ENCODE measurements at places on chromosomes 7 and 10. TPM values are rescaled to one million over a fixed set of nuclear protein-coding genes. Genes with fewer than 3 reads are reported as not detected.

Gene TDRD1
- not detected for total RNA-seq

- no peak overlapping the region for H3K4me3 ChIP-seq
- no peak for DNase-seq
- peaks cover 10% of the 10 kb centered on the region for H3K27me3 ChIP-seq
- no peaks in the 10 kb centered on the region for H3K36me3 ChIP-seq
Observed at GRCh38 chr10:24519950-24520349, 203.7 kb downstream of the ARHGAP21 start.

GRCh38 chr7:18873734-18874336, 243.6 kb downstream of the TWIST1 start:
- DNase-seq = no peak
- peaks cover 13% of the 10 kb centered on the region for H3K4me1 ChIP-seq
- no peaks in the 10 kb centered on the region for H3K27me3 ChIP-seq
- H3K36me3 ChIP-seq = no peaks in the 10 kb centered on the region
- no peak overlapping the region for H3K4me3 ChIP-seq

- no peaks in the 10 kb centered on the region for H3K36me3 ChIP-seq
- no peak overlapping the region for H3K27ac ChIP-seq
- H3K4me3 ChIP-seq = no peak overlapping the region
- H3K4me1 ChIP-seq = no peaks in the 10 kb centered on the region
Observed at GRCh38 chr7:148253629-148254028, 336.9 kb upstream of the C7orf33 start.

DNA sequence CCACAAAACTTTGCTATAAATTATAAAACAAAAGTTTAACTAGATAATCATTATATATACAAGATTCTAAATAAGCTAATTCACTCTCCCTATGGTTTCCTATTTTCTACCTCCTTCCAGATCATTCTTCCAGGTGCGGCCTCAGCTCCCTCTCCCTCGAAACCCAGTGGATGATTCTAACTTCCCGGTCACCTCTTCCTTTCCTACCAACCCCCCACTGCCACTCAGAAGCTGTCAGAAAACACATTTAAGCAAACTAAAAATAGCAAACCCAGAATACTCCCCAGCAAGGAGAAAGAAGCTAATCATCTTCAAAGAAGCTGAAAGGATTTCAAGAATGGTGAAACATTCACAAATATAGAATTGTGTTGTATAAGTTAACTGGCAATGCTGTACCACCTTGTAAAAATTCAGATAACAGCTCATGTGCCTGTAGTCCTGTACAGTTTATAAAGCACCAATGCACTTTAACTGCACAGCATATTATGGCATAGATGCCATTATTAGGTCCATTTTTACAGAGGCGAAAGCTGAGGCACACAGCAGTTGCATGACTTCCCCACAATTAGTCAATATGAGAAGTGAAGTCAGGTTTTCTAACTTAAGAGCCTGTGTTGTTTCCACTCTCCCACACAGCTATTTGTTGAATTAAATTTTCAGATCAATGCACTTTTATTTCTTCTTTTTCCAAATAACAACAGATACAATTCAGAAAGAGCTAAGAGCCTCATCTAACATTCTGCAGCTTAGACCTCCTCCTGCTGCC, 13.7 kb upstream of the DNTT start:
- DNase-seq = no peak
- no peak overlapping the region for H3K27ac ChIP-seq
- H3K27me3 ChIP-seq = peaks cover 29% of the 10 kb centered on the region
- H3K4me3 ChIP-seq = no peak overlapping the region

- DNase-seq = no peak
- no peaks in the 10 kb centered on the region for H3K27me3 ChIP-seq
- H3K36me3 ChIP-seq = no peaks in the 10 kb centered on the region
- peaks cover 8% of the 10 kb centered on the region for H3K4me1 ChIP-seq
Observed at GRCh38 chr10:132269266-132270230, 38.2 kb downstream of the STK32C start.

Gene KCTD7
- 16.5 TPM for total RNA-seq

- peaks cover 8% of the 10 kb centered on the region for H3K4me1 ChIP-seq
- no peak overlapping the region for H3K27ac ChIP-seq
- H3K27me3 ChIP-seq = no peaks in the 10 kb centered on the region
- no peak overlapping the region for H3K4me3 ChIP-seq
- no peak for DNase-seq
- H3K36me3 ChIP-seq = no peaks in the 10 kb centered on the region
Observed at GRCh38 chr10:10320956-10321355, 696.7 kb upstream of the CELF2 start.

GRCh38 chr7:155963356-155963755, 151.1 kb upstream of the SHH start:
- H3K27ac ChIP-seq = no peak overlapping the region
- no peaks in the 10 kb centered on the region for H3K36me3 ChIP-seq
- no peak for DNase-seq
- H3K4me3 ChIP-seq = no peak overlapping the region

- peaks cover 7% of the 10 kb centered on the region for H3K36me3 ChIP-seq
- peaks cover 14% of the 10 kb centered on the region for H3K4me1 ChIP-seq
- no peaks in the 10 kb centered on the region for H3K27me3 ChIP-seq
- no peak overlapping the region for H3K27ac ChIP-seq
- DNase-seq = no peak
- H3K4me3 ChIP-seq = no peak overlapping the region
Observed at GRCh38 chr7:2008101-2008935, 224.4 kb downstream of the MAD1L1 start.

Gene RNF133
- not detected for total RNA-seq

- H3K27me3 ChIP-seq = peaks cover 23% of the 10 kb centered on the region
- no peaks in the 10 kb centered on the region for H3K36me3 ChIP-seq
- no peak overlapping the region for H3K27ac ChIP-seq
- peaks cover 5% of the 10 kb centered on the region for H3K4me1 ChIP-seq
Observed at GRCh38 chr10:27447540-27447939, 56.6 kb upstream of the RAB18 start.

DNA sequence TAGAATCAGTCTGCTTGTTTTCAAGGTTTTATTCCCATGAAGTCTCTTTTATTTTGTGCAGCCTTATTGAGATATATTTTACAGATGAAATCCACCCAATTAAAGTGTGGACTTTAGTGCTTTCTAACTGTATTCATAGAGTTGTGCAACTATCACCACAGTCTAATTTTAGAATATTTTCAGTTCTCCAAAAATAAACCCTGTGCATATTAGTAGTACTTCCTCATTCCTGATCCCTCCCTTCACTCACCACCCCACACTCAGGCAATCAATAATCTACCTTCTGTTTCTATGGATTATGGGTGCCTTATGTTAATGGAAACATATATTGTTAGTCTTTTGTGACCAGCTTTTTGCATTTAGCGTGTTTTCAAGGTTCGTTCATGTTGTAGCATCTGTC, 185.7 kb upstream of the TMEM72 start:
- DNase-seq = no peak
- H3K4me3 ChIP-seq = no peak overlapping the region
- peaks cover 45% of the 10 kb centered on the region for H3K4me1 ChIP-seq
- peaks cover 8% of the 10 kb centered on the region for H3K36me3 ChIP-seq

- H3K4me1 ChIP-seq = peaks cover 14% of the 10 kb centered on the region
- DNase-seq = no peak
- peaks cover 22% of the 10 kb centered on the region for H3K36me3 ChIP-seq
- H3K4me3 ChIP-seq = no peak overlapping the region
- no peak overlapping the region for H3K27ac ChIP-seq
- no peaks in the 10 kb centered on the region for H3K27me3 ChIP-seq
Observed at GRCh38 chr10:301536-301935, 166.3 kb downstream of the ZMYND11 start.

DNA sequence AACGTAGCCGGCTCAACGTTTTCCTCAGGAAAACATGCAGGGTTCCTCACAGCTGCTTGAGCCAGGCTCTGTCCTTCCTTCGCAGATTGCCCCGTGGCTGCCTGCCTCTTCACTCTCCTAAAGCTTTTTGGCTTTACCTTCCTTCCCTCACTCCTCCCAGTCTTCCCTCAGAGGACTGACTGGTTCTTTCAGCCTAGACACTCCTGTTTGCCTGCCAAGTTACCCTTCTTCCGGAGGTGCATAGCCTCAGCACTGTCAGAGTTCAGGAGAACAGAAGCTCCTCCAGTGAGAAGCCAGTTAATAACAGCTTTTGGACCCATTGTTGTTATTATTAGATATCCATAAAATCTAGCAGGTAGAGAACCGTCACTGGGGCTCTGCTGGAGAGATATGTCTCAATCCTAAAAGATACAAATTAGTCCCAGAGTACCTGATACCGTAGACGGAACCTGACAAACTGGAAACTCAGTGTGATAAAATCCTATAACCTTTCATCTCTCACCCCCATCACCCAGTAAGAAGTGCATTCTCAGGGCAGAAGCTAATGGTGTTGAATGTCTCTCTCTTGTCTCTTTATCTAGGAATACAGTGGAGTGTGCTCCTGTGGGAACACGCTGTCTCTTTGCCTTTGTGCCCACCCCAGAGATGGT, 79.6 kb downstream of the SND1 start:
- DNase-seq = no peak
- peaks cover 36% of the 10 kb centered on the region for H3K36me3 ChIP-seq
- H3K27ac ChIP-seq = no peak overlapping the region
- no peaks in the 10 kb centered on the region for H3K27me3 ChIP-seq

DNA sequence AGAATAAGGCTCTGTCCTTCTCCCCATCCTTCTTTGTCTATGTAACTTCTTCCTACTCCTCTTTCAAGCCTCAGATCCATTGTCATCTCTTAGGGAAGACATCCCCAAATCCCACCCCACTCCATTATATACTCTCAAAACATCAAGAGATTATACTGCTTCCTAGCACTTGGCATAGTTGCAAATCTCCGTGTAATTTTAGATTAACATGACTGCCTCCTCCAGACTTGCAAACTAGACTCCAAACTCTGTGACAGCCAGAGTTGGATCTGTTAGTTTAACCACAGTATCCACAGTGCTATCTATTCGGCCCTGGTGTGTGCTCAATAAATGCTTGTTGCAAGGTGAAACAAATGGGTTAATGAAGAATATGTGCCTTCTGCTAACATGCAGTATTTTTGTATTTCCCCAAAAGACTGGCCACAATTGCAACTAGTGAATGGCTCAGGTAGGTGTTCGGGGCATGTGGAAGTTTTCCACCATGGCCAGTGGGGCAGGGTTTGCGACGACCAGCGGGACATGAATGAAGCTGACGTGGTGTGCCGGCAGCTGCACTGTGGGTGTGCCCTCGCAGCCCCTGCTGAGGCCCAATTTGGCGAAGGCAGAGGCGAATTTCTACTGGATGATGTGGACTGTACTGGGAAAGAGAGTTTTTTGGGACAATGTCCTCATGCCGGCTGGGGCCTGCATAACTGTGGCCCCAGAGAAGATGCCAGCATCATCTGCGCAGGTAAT, 34.5 kb upstream of the C10orf120 start:
- H3K27ac ChIP-seq = no peak overlapping the region
- no peak for DNase-seq

- H3K36me3 ChIP-seq = no peaks in the 10 kb centered on the region
- H3K27me3 ChIP-seq = peaks cover 12% of the 10 kb centered on the region
- no peak overlapping the region for H3K4me3 ChIP-seq
- H3K4me1 ChIP-seq = peaks cover 4% of the 10 kb centered on the region
- no peak overlapping the region for H3K27ac ChIP-seq
Observed at GRCh38 chr10:132996603-132997343, 54.4 kb upstream of the CFAP46 start.

Gene LEP
- not detected for total RNA-seq

- no peaks in the 10 kb centered on the region for H3K27me3 ChIP-seq
- peaks cover 41% of the 10 kb centered on the region for H3K4me1 ChIP-seq
- H3K4me3 ChIP-seq = no peak overlapping the region
- DNase-seq = peak; percentile 53
- H3K27ac ChIP-seq = no peak overlapping the region
- H3K36me3 ChIP-seq = no peaks in the 10 kb centered on the region
Observed at GRCh38 chr7:467393-467828, 52.2 kb downstream of the PDGFA start.

DNA sequence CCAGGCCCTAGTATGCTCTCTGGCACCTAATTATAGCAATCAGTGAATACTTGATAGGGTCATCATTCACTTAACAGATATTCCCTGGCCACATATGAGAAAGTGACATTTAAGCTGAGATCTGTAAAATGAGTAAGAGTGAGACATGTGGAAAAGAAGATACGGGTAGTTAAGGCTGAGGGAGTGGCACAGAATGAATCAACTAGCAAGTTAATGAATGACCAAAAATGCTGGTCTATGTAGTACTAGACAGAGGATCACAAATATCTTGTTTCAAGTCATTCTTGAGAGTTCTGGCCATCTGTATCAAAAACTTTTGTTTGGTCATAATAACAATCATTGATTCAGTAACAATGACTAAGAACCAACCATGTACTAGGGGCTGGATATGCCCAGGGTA, 954.9 kb downstream of the CNTNAP2 start:
- no peak for DNase-seq
- H3K4me1 ChIP-seq = peaks cover 8% of the 10 kb centered on the region
- H3K4me3 ChIP-seq = no peak overlapping the region
- H3K27ac ChIP-seq = no peak overlapping the region
- H3K27me3 ChIP-seq = no peaks in the 10 kb centered on the region

DNA sequence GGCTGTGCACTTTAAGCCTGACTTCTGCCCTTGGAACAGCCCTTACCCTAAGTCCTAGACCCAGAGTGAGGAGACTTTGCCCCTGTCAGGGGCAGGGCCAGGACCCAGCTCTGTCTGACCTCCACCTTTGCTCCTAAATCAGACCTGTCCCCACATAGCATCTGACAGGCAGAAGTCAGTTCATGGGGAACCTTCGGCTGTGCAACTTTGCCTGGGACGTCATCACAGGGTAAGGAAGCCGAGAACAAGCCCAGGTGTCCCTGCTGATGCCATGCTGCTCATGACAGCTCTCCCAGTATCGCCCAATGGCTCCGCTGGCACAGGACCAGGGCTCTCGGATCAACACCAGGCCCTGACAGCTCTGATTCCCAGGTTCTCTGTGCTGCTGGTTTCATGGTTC, 55.4 kb downstream of the TNS3 start:
- H3K4me1 ChIP-seq = peaks cover 15% of the 10 kb centered on the region
- no peak for DNase-seq
- H3K4me3 ChIP-seq = no peak overlapping the region
- peaks cover 58% of the 10 kb centered on the region for H3K36me3 ChIP-seq
- no peaks in the 10 kb centered on the region for H3K27me3 ChIP-seq

DNA sequence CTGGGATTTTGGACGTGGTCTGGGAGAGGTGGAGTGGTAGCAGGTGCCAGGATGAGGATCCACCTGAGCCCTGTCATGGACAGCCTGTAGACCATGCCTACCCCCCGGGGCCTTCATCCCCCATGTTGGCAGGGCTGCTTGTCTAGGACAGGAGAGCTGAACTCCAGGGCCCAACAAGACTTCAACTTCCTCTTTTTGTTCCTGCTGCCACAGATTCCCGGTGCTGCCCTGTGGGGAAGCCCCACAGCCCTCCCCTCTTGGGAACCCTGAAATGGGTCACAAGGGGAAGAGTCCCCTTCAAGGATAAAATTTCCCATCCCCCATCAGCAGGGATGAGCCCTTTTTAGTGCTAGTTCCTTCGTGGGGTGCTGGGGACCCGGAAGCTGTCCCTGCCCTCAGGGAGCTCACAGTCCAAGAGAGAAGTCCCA, 1.3 kb upstream of the CUEDC2 start:
- H3K27me3 ChIP-seq = peaks cover 13% of the 10 kb centered on the region
- H3K36me3 ChIP-seq = no peaks in the 10 kb centered on the region
- DNase-seq = no peak
- peak overlapping the region; percentile 92 for H3K4me3 ChIP-seq
